ENCODE measurements at places on chromosomes 13 and 19.

DNA sequence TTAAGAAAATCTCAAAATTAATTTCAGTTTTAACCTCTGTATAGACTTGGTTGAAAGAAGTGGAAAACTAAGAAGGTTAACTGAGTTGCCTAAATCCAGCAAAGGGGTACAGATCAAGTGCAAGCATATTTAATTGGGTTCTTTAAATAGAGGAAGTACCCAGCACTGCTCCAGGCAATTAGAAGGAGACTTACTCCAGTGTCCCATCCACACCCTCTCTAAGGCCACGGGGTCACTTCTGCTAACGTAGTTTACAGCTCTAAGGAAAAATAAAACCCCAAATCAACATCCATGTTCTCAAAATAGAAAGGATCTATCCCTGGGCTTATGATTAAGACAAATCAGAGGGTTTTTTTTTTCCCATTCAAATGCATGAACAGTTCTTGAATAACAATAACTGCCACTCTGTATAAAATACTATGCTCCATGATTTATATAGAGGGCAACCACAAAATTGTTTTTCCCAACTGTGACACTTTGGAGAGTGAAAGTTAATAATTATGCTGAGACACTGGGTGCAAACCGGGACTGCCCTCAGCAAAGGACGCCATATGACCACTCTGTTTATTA is 4.6 kb downstream of the FRY start:
- DNase-seq: no peak

- no peak for DNase-seq
These were observed 984 bp downstream of the RPS11 start for GRCh38 chr19:49497047-49497788.

DNA sequence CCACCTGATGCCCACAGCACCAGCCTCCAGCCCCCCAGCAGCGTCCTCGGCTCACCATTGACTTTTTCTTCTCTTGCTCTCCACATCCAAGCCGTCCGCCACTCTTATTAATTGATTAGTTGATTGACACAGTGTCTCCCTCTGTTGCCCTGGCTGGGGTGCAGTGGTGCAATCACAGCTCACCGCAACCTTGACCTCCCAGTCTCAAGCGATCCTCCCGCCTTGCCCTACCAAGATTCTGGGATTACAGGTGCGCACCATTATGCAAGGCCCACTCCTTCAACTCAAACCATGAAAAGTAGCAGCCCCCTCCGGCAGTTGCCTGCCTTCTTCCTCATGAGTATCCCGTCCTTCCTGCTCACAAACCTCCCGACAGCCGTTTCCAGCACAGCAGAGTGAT is 921 bp upstream of the TEX29 start:
- DNase-seq: no peak

DNA sequence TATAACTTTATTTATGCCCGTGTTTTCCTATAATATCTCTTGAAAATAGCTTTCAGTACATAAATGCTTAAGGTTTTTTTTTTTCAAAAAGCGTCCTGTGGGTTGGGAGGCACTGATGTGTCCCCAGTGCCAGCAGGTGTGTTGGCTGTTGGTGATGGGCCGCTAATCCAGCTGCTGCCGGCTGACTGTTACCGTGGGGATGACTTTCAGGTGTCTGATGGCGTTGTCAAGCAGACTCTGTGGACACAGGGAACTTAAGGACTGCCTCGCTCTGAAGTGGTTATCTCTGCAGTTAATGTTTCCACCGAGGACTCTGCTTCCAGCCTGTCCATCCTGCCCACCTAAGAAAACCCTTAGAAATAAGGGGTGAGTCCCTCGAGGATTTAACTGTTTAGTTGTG is 94.5 kb downstream of the ANKRD10 start:
- DNase-seq: no peak

DNA sequence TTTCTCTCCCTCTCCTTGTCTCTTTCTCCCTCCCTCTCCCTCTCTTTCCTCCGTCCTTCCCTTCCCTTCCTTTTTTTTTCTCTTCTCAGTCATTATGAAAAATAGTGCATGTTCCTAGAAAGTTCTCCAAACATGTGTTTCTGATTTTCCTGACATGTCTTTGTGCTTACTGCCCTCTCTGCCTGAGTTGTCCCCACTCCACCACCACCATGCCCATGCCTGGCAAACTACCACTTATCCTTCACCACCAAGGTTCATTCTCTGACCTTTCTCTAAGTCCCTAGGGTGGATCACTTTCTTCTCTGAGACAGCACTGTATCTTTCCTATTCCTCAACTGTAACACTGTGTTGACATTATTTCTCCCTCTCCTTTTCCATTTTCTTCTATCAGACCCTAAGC is 98.2 kb downstream of the LACC1 start:
- DNase-seq: no peak

DNA sequence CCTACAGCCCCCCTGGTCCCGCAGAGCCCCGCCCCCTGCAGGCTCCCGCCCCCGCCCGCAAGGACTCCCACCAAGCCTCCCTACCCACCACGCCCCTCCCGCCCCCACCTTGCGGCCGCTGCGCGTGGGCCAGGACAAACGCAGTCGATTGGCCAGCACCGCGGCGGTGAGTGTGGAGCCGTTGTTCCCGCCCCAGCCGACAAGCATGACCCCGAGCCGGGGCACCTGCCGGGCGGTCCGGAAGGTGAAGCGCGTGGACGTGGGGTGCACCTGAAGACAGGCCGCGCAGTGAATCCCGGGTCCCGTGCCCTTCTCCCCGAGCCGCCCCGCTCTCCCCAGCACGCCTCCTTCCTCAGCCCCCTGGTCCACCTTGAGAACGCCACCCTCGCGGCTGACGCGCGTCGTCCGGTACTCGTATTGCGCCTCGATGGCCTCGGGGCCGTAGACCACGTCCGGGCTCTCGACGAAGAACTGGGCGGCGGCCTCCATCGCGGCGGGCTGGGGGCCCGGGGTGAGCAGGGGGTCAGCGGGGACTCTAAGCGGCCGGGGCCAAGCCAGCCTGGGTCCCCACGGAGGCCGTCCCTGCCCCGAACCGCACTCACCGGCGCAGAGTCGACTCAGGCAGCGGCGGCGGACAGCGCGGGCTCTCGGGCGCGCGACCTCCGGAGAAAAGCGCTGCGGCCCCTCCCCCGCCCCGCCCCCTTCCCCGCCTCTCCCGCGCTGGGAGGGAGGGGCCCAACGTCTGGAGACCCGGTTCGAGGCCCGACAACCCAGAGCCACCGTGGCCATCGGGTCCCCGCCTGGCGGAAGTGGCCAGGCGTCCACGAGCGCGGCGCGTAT is at the start of gene ISYNA1:
Gene ISYNA1, minus strand, starts transcription at position 643 of the 840 bp plus-strand sequence. Its CDS starts 154 bp downstream, at position 489.
- DNase-seq: no peak

DNA sequence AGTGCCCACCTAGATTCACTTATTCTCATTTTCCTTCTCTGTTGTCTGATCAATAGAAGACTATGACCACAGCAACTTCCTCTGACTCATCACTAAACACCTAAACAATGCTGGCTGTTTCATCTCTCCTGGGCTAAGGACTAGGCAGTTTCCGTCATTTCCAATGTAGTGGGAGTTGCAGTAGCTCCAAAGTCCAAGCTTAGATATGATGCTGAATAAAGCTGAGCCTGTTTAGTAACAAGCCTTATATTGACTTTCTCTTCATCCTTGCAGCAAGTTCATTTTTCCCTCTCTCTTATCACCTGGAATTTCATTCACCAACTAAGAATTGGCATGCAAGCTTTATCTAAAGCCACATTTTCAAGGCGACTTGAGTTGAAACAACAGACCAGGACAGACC is 53.5 kb upstream of the PCDH9 start:
- DNase-seq: no peak

- no peak for DNase-seq
These were observed 2.3 kb upstream of the PSPN start for GRCh38 chr19:6378041-6378440.

GRCh38 chr13:44426461-44426860 is 52.8 kb downstream of the SERP2 start:
- DNase-seq: no peak

- DNase-seq: no peak
These were observed 99.2 kb downstream of the SLC7A1 start for GRCh38 chr13:29496241-29496712.

DNA sequence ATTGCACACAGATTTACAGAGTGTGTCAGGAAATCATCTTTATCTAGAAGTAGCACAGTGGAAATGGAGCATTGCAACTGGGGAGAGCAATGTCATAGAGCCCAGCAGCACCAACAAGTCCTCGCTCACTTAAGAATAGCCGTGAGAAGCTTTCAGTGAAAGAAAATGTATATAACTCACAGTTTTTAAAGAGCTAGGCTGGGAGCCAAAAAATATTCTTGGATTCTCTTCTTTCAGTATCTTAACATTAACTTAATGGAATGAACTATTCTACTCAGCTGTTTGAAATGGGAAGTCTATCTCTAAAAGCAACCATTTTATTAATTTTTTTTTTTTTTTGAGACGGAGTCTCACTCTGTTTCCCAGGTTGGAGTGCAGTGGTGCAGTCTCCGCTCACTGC is 329.6 kb downstream of the COG6 start:
- DNase-seq: no peak

GRCh38 chr13:99075268-99076191 is 97.7 kb upstream of the DOCK9 start:
- no peak for DNase-seq

DNA sequence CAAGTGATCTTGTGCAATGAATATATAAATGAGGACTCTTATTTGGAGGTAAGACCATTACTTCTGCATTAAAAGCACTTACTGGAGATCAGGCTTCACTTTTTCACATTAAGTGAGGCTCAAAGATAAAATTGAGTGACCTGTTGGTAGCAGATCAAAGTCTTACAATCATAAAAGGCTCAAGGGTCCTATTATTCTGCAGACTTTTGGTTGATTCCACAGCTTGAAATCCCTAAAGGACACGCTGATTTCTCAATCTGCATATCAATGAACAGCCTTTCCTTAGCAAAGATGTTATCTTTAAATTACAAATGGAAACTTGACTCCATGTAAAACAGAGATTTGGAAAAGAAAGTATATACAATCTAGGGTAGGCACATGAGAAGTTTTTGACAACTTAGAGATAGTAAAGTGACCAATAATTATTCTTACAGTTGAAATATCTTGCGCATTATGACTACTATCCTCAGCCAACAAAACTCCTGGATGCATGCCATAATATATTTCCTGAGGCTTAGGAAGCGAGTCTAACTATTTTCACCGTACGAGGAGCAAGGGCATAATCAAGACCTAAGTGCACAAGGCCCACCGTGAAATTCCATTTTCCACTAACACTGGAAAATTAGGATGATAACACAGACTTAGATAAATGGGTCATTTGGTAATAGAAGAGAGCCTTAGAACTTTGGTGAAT is 640.7 kb downstream of the LIG4 start:
- DNase-seq: no peak

GRCh38 chr13:102267191-102267590 is 134.7 kb downstream of the FGF14 start:
- no peak for DNase-seq

DNA sequence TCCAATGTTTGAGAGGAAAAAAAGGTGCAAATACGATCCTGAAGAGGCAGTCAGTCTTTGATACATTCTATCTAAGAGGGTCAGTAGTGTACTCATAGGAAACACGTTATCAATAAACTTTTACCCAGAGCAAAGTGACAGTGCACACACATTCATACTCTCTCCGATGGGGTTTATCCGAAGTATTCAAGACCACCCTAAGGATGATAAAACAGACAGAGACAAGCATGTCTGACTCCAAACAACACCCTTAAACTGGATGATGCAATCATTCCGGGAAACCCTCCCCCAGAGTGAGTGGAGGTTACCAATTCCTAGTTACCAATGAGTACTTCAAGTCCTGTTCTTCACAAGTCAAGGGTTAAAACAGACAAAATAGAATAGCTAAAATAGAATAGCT is 79.1 kb downstream of the DNAJC3 start:
- no peak for DNase-seq

GRCh38 chr19:15448778-15449619 is 757 bp downstream of the WIZ start:
- DNase-seq: no peak

GRCh38 chr19:49120325-49120683 is 960 bp downstream of the PPFIA3 start:
- DNase-seq: no peak

- no peak for DNase-seq
These were observed 1.9 kb upstream of the ZNF653 start for GRCh38 chr19:11507370-11508078.

- DNase-seq: no peak
These were observed 369.9 kb upstream of the SLC10A2 start for GRCh38 chr13:103436057-103436654.

- no peak for DNase-seq
These were observed 10.8 kb upstream of the CCDC97 start for GRCh38 chr19:41299046-41299754.

DNA sequence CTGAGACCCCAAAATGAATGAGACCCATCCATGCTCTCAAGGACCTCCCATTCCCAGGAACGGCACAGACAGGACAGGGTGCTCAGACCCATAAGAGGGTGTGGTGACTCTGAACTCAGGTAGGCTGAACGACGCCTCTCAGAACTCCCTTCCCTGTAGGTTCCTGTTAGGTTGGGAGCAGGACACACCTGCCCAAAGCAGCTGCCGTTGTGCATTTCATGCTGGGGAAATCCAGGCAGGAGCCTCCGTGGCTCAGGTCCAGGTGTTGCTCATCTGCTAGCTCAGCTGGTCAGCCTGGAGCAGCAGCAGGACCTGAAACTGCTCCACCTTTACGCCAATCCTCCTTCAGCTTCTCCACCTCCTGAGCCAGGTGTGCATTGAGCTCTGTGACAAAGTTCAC is 19.1 kb upstream of the TEX101 start:
- no peak for DNase-seq

GRCh38 chr19:48364598-48365348 is 606 bp downstream of the SYNGR4 start:
- no peak for DNase-seq

GRCh38 chr19:5059213-5059574 is 90.3 kb downstream of the KDM4B start:
- no peak for DNase-seq

GRCh38 chr13:25901460-25902376 is 150.1 kb downstream of the SHISA2 start:
- no peak for DNase-seq

DNA sequence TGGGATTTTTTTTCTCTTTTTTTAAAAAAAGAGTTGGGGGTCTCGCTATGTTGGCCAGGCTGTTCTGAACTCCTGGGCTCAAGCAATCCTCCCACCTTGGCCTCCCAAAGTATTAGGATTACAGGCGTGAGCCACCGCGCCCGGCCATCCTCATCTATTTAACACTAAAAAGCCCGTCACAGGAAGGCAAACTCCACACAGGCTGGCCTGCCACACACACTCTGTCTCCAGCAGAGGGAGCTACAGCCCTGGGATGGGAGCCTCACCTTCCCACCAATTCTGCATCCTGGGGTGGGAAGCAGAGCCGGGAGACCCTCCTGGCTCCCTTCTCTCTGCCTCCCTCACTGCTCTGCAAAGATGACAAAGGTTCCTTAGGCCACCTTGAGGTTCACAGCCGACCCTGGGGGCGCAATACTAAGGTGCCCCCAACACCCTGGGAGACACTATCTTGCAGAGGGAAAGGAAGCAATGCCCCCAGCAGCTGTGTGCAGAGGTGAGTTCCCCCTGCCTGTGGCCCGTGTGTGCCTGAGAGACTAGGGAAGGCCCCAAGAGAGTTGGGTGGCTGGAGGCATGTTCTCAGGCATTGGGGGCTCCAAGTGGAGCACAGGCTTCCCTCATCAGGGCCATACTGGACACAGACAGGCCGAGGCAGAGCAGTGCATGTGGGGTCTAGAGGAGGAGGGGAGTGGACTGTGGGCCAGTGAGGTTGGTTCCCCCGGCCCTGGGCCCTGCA is 27.4 kb upstream of the TIMM44 start:
- no peak for DNase-seq

GRCh38 chr19:49889687-49890348 is 6.9 kb downstream of the IL4I1 start:
- no peak for DNase-seq

- DNase-seq: no peak
These were observed 11.2 kb downstream of the LGALS4 start for GRCh38 chr19:38801359-38802095.
